Stimulated activated CD4-positive, alpha-beta T cell treated with anti-CD3 and anti-CD28 coated beads, Interleukin-1b, Interleukin-23, amount 100 ng/mL, for 24 hours (primary cell): ENCODE measurements at places on chromosomes 3 and 15.

GRCh38 chr3:156797368-156797767 is 28.8 kb upstream of the LEKR1 start:
- no peak for DNase-seq

DNA sequence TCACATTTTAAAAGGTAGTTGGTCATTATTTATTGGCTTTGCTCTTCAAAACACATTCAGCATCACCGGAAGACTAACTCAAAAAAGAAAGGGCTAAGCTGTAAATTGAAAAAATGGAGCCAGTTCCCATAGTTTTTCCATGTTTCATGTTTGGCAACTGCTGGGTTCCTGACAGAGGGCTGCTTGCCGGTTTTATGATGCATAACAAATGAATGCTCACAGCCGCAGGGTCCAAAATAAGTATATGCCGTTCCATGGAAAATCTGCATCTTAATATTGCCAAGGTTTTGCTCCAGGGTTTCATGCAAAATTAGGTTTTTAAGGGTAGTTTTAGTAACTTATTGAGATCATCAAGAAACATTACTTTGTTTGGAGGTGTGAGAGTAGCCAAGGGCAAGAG is 15.8 kb downstream of the SLC12A1 start:
- DNase-seq: no peak

GRCh38 chr3:15797642-15798303 is at the start of gene ANKRD28:
ANKRD28 (minus strand) TSS chr3:15797979; CDS start chr3:15796521, 1,458 bp downstream.
- DNase-seq: no peak

- DNase-seq: no peak
Observed at GRCh38 chr3:125132815-125133214, 77.0 kb upstream of the HEG1 start.

GRCh38 chr3:124832782-124833709 is 54.1 kb downstream of the ITGB5 start:
- DNase-seq: no peak

- no peak for DNase-seq
Observed at GRCh38 chr3:139772539-139773500, 95.0 kb upstream of the NMNAT3 start.

GRCh38 chr3:43181202-43181821 is 75.4 kb upstream of the POMGNT2 start:
- peak; percentile 37 for DNase-seq

DNA sequence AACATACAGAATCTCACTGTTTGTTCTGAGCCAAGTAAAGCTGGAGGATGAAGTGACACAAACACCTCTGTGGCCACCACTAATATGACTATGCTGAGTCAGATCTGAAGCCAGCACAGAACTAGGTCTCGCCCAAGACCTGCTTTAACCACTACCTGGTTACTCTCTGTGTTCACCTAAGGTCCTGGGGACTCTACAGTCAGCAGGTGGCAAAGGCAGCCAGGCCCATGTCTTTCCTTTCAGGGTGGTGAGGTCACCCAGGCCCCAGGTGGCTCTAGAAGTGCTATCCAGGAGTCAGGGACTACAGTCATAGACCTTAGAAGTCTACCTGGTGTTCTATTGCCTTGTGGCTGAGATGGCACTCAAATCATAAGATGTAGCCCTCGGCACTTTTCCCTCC is 287.9 kb upstream of the ARRDC4 start:
- DNase-seq: no peak

GRCh38 chr3:142355692-142356091 is 92.1 kb downstream of the XRN1 start:
- no peak for DNase-seq

DNA sequence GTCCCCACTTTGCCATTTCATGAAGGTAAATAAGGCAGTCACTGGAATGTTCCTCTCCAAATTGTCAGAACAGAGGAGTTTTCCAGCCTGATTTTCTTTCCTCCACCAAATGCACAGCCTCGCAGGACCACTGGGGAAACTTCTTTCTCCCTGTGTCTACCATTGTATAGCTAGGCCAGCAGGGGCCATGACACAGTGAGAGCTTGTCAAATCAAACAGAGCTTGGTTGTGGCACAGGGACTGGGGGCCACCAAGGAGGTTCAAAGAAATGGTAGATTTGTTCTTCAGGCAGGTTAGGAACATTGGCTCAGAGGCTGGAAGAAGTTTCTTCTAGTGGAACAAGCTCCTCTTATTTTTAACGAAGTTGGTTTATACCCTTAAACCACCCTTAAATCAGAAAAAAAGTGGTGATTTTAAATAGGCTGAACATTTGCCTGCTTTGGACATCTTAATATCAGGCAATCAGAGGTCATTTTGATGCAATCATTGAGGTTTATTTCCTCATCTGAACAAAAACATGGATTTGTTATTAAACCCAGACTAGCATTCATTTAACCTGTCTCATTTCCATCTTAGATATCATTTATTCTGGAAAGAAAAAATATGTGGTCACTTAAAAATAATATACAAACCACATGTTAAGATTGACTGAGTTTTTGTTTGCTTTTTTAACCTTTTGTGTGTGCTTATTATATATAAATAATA is 105.6 kb downstream of the GTPBP8 start:
- no peak for DNase-seq

- DNase-seq: no peak
Observed at GRCh38 chr3:4936982-4937614, 42.1 kb upstream of the BHLHE40 start.

GRCh38 chr3:162487138-162487537 is 990.5 kb downstream of the OTOL1 start:
- DNase-seq: no peak

DNA sequence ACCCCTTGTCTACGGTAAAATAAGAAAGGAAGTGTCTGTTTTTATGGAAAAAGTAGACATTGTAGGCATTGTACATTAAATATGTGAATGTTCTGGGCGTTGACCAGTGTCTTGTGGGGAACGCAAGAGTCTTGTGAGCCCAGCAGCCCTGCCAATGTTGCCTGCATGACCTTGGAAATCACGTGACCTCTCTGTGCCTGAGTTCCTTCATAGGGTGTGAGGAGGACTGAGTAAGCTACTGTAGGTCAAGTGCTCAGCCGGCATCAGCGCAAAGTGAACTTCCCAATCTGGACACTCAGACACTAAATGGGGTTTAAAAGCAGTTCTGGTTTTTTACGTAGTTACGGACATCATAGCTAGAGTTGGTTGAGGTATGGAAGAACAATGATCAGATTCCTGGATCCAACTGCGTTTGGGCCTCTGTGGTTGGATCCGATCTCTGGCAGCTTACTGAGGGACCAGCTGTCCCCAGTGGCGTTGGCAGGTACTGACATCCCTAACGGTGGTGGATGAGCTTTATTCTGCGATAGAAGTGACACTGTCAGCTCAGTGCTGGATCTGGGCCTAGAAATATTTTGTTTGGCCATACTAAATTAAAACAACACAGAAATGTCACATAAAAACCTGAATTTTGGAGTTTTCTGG is 63.8 kb downstream of the SPSB4 start:
- no peak for DNase-seq

GRCh38 chr3:25448750-25449692 is 21.0 kb downstream of the RARB start:
- no peak for DNase-seq

- no peak for DNase-seq
Observed at GRCh38 chr3:16570113-16570512, 35.1 kb downstream of the DAZL start.

GRCh38 chr3:127959041-127959440 is 44.0 kb downstream of the KBTBD12 start:
- no peak for DNase-seq

GRCh38 chr3:178170698-178171535 is 365.3 kb upstream of the KCNMB2 start:
- no peak for DNase-seq

DNA sequence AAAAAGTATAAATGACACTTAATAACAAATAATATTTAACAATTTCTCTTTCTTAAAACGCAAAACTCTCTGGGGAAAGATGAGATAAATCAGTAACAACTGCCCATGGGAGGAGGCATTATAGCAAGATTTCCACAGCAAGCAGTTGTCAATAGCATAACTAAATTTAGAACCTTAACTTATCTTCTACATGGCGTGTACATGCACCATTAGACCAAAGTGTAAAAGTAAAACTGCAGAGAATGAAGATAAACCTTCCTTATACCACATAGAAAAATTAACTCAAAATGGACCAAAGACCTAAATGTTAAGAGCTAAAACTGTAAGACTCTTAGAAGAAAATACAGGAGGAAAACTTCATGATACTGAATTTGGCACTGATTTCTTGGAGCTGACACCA is 39.9 kb downstream of the MYO5A start:
- DNase-seq: no peak

GRCh38 chr3:16725972-16726371 is 120.7 kb upstream of the DAZL start:
- DNase-seq: no peak

DNA sequence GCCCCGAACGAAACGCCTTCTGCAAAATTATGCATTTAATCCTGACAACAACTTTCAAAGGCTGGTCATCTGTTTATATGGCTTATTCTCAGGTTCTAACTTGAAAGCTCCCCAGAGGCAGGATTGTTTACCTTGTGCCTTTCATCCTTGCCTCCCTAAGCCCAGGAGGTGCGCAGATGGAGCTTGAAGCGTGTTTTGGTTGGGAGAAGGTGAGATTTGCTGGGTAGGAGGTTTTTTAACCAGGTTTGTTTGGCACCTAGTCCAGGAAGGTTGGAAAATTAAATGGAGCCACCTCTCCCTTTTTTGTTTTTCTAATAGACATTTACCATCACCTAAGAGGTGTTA is 675 bp downstream of the TSEN2 start:
- no peak for DNase-seq

DNA sequence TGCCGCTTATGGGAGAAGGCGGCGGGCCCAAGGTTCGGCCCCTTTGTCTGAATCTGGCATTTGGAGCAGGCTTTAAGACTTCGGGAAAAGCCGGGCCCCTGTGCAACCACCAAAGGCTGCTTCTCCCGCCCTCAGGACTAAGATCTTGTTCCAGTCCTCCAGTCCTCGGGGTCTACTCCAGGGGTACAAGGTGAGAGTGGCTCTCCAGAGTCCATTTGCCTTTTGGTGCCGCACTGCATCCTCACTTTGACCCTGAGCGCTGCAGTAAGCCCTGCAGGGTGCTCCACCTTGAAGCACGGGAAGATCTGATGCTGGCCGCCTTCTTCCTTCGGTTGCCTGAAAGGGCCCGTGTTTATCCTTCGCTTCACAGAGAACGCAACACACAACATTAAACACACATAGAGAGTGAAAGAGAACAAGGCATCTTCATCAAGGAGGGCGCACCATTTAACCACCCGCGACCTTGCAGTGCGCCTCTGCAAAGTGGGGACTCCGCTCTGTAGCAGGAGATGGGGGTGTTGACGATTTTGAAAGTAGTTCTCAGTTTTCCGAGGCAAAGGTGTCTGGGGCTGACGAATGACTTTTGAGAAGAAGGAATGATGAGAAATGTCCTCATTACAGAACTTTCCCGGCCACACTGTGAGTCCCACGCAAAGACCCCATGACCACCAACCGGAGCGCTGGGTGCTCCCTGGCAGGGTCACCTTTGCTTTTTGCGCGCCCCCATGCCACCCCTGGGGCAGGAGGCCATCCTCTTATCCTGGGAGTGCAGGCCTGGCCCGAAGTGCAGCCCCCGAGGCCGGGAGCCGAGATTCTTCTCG is 1.0 kb downstream of the PIGZ start:
- no peak for DNase-seq

DNA sequence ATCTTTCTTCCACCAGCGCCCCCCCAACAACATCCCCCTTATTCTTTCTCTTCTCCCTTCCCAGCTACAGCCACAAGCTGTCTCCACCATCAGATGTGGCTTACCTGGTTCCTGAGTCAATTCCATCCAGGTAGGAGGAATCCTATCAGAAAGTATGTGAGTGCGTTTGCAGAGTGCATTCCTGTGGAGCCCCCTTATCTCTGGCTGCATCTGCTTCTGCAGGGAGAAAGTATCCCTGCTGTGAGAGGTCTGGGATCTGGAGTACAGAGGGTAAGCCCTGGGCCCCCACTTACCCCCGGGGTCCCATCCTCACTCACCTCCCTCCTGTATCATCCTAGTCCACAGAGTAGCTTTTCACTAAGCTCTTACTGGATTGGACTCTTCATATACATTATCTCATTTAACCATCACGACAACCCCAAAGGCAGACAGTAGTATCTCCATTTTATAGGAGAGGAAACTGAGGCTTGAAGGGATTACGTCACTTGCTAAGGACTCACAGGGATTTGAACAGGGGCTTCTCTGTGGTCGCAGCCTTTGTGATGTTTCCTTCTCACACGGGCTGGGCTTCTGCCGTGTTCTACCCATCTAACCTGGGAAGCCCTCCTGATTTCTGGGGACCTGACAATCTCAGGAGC is 22.2 kb upstream of the MAGEF1 start:
- DNase-seq: no peak

DNA sequence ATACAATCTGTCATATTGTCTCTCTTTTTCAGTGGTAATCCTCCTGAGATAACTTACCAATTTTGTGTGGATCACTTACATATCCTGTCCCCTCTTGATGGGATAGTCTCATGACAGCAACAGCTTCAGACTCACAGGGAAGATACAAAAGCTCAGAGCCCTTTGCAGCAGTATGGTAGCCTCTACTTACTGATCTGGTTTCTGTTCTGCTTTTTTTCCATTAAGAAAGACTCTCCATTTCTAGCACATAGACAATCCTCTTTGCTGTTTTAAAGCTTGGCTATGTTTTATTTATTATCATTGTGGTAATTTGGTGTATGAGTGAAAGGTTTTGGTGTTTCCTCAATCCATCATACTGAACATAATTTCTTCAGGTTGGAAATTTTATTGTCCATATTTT is 25.4 kb upstream of the SOX14 start:
- DNase-seq: no peak

- no peak for DNase-seq
Observed at GRCh38 chr3:174132421-174133042, 726.6 kb upstream of the NAALADL2 start.

DNA sequence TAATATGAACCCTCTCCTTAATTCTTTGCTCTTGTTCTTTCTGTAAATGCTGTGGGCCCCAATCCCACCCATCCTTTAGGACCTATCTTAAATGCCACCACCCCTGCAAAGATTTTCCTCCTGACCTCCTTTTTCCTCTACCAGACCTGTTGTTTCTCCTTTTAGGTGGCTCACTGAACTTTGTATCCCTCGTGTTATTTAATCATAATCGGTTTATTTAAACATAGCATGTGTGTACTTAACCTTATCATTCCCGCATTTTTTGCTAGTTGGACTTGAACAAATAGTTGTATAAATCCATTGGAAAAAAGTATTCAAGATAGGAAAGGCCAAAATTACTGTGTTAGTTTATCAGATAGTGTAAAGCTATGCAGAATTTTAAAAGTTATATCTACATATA is 988 bp upstream of the NFKBIZ start:
- DNase-seq: no peak

GRCh38 chr15:40511093-40511471 is 40.3 kb downstream of the CHST14 start:
- no peak for DNase-seq
